Right ventricle myocardium superior (tissue), 1 donor: ENCODE measurements at places on chromosomes 5 and 9.

GRCh38 chr5:133029416-133029815 lies 3.1 kb upstream of the ZCCHC10 start:
- DNase-seq = no peak

DNA sequence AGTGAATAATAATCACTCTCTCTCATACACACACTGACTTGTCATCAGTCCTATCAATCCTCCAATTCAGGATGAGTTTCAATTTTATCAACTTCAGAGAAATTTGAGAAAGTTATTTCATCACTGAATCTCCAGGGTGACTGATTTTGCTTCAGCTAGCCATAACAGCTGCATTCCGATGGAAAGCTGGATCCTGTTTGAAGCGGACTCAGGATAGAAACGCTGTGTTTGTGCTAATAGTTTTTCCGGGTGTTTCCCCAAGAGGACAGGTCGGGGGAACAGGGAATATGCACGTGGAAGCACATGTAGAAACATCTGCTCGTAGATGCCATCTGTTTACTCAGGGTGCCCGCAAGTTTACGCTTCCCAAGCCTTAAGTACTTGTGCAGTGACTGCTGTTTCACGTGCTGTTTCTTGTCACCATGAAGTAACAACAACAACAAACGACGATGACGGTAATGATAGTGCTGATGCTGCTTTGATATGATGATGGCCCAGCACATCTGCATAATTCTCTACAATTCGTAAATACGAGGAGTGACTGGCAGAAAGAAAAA lies 263.7 kb upstream of the DAPK1 start:
- no peak for DNase-seq

DNA sequence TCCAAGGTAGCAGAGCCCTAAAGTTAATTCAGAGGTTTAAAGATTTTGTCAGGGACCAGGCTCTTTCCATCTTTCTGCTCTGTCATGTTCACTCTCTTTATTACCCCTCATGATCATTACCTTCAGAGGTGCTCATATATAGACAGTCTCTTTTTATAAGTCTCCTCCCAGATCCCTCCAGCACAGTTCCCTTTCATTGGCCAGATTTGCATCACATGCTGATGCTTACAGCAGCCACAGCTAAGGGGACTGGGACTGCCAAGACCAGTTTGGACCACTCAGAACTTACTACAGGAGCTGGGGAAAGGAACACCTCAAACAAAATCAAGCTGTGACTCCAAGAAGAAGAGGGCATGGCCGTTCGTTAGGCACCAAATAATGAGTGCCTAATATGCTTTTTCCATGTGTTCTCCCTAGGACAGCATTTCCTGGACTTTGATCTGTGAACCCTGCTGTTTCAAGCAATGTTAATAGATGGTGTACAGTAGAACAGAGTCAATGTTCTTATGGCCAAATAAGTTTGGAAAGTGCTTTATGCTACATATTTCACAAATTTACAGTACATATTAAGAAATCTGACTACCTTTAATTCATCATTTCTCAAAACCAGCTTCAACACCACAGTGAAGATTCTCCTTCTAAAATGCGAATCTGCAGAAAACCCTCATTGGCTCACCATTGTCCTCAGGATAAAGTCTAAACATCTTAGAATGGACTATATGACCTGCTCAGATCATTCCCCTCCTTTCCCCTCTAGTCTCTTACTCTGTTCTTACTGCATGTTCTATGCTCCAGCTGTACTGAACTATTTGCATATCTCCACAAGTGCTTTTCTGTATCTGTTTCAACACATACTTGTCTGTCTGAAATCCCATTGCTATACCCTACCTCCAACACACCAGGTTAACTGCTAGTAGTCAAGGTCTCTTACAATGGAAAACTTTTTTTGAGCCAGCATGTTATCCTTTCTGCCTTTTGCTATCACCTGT lies 3.4 kb downstream of the C5orf58 start:
- DNase-seq = no peak

DNA sequence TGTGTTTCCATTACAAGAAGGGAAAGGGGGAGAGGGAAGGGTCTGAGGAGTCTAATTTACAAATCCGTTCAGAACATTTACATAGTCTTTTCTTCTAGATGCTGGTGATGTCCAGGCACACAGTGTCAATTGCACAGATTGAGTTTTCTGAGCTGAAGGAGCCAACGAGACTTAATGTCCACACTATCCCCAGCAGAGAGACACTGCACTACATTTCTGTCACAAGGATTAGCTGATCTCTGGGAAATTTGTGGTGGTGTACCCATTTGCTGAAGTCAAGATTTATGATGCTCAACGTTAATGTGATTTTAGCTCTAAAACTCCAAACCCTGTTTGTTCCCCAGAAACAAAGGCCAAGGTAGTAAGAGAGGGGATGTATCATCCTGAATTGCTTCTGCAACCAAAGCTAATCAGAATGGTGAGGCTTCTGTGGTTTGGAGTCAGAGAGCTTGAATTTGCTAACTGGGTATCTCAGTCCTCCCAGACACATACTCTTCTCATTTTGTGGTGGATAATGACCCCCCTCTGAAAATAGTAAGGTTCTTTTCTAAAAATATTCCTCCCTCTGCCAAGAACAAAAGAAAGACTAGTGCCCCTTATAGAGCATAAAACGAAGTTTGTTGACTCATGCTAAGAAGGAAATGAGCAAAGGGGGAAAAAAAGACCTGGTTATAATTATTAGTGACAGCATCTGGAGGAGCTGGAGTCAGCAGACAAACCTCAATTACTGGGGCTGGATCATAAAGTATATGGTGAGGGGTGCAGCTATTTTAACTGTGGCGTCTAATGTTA lies 416.9 kb downstream of the PSAT1 start:
- no peak for DNase-seq

- no peak for DNase-seq
Measured at GRCh38 chr5:135999406-136000139, 29.2 kb upstream of the TGFBI start.

GRCh38 chr9:5395428-5395827 lies 42.3 kb downstream of the PLGRKT start:
- DNase-seq = no peak

GRCh38 chr9:108569624-108570023 lies 286.2 kb downstream of the ACTL7B start:
- no peak for DNase-seq

DNA sequence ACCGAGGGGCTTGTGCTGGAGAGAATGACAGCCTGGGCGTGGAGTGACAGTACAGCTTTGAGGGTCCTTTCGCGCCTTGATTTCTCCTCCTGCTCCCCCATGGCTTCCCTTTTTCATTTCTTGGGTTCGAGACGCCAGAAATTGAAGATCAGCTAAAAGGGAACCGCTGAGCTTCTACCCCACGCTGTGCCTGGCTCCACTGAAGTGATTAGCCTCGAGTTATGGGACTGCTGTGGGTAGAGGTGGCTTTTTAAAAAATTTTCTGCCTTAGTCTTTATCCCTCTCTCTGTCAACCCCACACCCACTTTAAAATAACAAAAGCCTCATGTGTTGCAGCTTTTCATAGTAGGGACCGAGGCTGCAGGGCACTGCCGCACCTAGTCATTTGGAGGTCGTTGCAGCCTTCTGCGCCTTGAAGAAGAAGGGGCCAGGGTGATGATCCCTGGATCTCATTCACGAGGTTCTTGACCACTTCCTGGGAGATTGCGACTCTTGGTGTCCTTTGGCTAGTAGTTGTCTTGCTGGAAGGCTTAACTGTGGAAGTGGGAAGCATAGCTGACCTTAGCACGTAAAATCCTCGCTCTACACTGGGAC lies 603 bp downstream of the PPIP5K2 start:
- DNase-seq = no peak

DNA sequence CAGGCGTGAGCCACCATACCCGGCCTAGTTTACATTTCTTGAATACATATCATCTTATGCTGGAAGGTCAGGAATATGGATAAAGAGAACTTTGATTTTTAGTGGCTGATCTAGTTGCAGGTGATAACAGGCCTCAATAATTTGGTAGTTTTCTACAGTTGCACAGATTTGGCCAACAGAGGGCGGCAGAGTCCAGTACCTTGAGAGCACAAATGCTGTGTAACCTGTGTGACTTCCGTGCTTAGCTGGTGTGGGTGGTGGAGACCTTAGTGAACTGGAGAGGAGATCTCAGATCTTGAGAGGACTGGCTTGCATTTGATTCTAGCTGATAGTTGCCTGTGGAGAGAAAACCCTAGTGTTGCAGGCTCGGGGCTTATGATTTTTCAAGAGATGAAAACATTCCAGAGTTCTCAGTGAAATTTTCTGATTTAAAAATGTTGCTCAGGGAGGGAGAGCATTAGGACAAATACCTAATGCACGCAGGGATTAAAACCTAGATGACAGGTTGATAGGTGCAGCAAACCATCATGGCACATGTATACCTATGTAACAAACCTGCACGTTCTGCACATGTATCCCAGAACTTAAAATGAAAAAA lies 17.4 kb upstream of the GPR151 start:
- peak; percentile 58 for DNase-seq

- DNase-seq = no peak
Measured at GRCh38 chr5:83000428-83000827, 76.8 kb downstream of the TMEM167A start.

GRCh38 chr5:35853631-35854030 lies 3.1 kb upstream of the IL7R start:
- no peak for DNase-seq

DNA sequence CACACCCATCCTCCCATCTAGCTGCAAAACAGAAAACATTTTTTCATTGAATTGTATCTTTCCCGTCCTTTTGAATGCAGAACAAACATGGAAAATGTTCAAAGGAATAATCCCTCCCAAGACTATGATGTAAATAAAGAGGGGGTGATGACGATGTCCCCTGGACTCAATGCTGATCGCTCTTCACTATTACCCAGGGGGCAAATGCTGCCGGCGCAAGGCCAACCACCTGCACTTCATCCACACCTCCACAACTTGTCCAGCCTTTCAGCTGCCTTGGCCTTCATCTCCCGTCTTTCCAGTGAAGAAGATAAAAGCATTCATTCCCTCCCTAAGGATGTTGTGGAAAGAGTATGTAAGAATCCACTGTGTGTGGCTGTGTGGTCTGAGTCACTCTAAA lies 240.3 kb downstream of the AGTPBP1 start:
- DNase-seq = no peak

GRCh38 chr5:110040178-110040577 lies 350.5 kb downstream of the MAN2A1 start:
- DNase-seq = no peak

DNA sequence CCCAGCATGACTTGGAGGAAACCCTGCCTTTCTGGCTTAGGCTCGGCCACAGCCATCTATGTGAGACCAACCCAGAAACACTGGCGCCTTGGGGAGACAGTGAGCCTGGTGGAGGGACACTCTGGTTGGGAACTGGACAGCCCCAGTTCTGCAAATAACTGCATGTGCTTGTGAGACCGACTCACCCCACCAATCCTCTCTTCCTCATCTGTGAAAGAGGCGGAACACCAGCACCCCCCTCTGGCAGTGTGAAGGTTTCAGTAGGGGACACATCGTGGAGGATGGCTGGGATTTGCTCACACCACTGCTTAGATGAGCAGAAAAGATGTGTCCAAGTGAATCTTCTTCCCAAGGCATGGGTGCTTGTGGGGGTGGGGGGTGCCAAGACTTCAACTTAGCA lies 43.4 kb upstream of the N4BP3 start:
- DNase-seq = no peak

DNA sequence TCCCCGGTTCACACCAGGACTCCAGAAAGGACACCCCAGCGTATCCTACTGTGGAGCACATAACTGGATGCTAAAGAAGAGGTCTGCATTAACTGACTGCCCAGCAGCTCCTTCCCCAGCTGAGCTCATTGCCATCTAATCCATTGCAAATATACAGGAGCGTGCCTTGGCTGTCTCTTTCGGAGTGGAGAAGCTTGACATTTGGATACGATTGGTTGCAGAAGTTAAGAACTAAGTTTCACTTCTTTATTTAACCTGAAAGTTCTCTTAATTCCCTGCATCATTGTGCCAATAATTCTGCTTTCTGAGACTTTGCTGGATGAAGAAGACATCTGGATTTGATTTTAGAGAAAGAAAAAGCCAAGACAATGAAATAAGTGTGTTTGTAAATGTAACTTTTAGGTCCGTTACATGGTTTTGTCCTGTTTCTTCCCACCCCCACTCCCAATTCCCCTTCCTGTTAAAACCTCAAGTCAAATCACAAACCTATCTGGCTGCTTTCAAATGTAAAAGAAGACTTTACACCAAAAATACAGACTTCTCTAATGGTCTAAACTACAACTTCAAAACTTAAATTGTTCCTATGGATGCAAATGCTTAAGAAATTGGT lies 33.9 kb downstream of the TAS2R1 start:
- no peak for DNase-seq

GRCh38 chr5:153425914-153426313 lies 64.6 kb upstream of the GRIA1 start:
- DNase-seq = no peak

GRCh38 chr5:171639205-171639621 lies 146.4 kb upstream of the SMIM23 start:
- no peak for DNase-seq

DNA sequence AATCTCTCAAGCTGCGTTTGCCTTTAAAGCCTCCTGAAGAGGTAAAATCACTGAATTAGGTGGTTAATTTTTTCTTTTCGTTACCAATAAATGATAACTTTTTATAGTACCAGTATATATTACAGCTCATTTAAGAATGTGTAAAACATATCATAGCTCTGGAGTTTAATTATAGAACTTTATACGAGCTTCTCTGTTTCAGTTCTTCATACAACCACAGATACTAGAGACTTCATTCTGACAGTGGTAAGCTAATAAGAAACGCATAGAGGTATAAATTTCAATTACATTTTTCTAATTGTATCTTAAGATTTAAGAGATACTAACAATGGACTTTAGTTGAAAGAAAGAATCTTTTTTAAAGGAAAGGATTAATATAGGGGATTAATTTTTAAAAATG lies 73.9 kb downstream of the PBX3 start:
- DNase-seq = no peak

DNA sequence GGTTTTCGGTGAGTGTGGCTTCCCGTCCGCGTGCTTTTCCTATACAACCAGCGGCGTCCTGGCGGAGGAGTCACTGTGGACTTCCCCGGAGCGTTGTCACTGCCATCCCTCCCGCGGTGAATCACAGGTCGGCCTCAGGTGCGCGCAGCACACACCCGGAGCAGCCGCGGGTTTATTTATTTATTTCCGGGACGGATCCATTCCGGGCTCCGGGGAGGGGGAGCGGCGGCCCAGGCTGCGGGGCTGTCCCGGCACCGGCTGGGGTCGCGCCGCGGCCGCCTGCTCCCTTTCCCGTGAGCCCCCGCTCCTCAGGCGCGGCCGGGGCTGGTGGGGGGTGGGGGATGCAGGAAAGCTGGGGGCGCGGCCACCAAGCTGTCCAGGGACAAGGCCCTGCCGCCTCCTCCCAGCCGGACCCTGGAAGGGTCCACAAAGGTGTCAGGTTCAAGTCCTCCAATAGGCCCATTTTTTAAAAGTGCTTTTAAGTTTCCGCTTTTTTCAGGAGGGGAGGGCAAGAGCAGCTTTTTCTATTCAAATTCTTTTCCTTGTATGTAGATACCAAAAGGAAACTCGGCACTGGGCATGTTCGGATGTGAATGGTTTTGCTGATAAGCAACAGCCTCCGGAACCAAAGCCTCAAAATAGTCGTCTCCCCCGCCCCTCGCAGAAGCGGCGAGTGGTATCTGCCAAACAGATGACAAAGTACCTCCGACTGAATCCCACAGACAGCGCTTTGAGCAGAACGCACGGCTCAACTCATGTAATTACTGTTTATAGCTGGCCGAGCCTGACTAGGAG lies 192.5 kb downstream of the CD180 start:
- DNase-seq = peak; percentile 91
